Left kidney (tissue), 8 donors: ENCODE measurements at places on chromosomes 7 and 10. TPM values are rescaled to one million over a fixed set of nuclear protein-coding genes. Genes with fewer than 3 reads are reported as not detected.

BICC1 gene
- polyA plus RNA-seq: 98.1 TPM

EPDR1 gene
- polyA plus RNA-seq: 20.2 TPM

PILRA gene
- polyA plus RNA-seq: 12.6 TPM

ADIRF gene
- 8.9 TPM for polyA plus RNA-seq

CRHR2 gene
- 0.07 TPM for polyA plus RNA-seq

HTR5A gene
- not detected for polyA plus RNA-seq

DNA sequence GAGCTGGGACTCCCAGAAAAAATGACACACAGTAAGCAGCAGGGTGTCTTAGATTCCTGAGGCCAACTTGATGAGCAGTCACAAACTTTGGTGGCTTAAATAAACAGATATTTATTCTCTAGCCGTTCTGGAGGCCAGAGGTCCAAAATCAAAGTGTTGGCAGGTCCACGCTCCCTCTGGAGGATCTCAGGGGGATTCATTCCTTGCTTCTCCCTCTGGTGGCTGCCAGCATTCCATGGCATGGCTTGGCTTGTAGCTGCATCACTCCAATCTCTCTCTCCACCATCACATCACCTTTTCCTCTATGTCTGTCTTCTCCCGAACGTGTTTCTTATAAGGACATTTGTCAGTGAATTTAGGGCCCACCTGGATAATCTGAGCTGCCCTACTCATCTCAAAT, 98.4 kb downstream of the OSBPL3 start:
- no peak for DNase-seq

GRCh38 chr10:18486438-18486837, 164.9 kb downstream of the NSUN6 start:
- DNase-seq: no peak

DNA sequence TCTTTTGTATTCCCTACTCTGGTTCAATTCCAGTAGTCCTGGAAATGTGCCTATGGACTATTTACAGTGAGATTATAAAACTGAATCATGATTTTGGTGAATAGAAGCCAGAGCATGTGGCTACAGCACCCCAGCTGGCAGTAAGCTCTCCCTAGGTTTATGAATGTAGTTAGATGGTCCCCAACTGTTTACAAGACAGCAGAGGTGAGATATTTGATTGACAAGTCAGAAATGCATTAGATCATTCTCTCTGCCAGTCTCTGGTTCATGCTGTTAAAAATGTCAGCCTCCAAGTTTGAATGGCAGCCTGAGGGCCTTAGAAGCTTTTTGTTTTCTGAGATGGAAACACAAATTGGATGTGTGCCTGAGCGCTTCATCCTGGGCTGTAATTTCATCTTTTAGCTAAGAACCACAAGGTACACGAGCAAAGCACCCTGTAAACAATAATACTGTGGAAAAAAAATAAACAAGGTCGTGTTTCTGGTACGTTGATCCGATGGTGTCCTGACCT, 85.0 kb downstream of the BTRC start:
- no peak for DNase-seq

DNA sequence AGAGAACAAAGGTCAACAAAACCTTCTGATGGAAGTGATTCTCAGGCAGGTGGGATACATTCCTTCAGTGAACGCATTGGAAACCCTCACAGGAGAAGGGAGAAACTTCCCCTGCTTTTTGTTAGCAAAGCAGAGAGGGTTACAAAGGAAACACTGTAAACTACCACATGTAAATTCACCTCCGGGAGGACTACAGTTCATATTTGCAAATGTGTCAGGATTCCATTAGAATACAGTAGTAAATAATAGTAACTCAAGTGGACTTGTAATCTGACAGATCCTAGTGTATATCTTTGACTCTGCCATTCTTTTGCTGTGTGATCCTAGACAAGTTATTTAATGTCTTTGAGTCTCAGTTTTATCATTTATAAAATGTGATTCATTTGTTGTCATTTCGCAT, 504.3 kb upstream of the NRP1 start:
- DNase-seq: no peak

GRCh38 chr10:100683545-100684300, 61.7 kb upstream of the PAX2 start:
- no peak for DNase-seq

GRCh38 chr7:69738396-69738951, 140.2 kb downstream of the AUTS2 start:
- DNase-seq: peak; percentile 36

DNA sequence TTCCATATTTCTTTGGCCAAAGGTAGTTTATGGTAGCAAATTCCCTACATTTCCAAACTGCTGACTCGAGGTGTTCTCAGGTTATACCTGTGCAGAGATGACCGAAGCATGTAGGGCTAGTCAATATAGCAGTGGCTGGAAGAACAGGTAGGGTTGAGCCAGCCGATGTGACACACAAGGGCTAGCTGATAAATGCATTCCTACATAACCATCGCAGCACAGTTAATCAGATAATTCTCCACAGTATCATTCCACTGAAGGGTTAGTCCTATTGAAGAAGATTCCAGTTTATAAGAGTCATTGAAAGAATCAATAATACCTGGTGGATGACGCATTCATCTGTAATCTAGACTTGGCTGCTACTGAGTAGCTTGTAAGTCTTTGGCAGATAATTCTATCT, 220.0 kb downstream of the KIF20B start:
- no peak for DNase-seq

DNA sequence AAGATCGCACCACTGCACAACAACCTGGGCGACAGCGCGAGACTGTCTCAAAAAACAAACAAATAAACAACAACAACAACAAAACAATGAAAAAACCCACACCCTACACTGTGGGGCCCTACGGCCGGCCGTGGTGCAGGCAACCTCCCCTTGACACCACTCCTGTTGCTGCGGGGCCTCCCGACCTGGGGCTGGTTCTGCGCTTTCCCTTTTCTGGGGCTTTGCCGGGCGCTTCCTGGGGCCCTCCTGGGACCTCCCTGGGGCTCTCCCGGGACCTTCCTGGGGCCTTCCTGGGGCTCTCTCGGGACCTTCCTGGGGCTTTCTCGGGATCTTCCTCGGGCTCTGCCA, 46.6 kb downstream of the INSIG1 start:
- no peak for DNase-seq

- DNase-seq: no peak
Observed at GRCh38 chr7:5697754-5698424, 83.6 kb downstream of the RNF216 start.

GRCh38 chr7:23205909-23206767, 24.3 kb downstream of the NUP42 start:
- peak; percentile 54 for DNase-seq

DNA sequence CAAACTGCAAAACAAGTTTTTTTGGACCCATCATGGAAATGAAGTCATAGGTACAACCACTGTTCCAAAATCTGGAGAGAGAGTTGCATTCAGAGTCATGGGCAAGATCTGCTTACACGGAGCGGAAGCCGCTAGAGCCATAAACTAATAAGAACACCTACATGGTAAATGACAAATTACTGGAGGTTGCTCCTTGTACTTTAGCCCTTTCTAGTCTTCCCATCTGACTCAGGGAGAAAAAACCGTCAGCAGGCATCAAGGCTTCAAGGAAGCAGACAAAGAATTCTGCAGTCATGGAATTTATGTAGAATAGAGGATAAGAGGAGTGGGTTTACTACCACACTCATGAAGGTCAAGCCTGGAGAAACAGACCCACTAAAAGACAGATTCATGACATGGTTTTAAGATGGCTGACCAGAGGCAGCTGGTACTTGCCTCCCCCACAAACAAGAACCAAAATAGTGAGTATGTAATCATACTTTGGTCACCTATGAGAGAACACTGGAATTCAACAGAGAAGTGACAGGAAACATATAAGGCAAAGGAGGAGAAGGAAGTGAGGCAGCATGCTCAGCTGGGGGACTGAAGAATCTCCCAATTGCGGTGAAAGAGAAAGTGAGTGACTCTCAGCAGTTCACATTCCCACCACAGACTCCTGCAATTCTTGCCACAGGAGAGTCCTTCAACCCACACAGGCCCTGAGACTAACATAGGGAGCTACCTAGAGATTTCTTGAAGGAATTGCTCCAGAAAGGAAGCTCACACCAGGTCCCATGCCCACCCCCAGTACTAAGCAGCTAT, 42.4 kb upstream of the ASAH2 start:
- DNase-seq: no peak

- no peak for DNase-seq
Observed at GRCh38 chr7:36109013-36109627, 43.9 kb upstream of the EEPD1 start.

- no peak for DNase-seq
Observed at GRCh38 chr7:25126751-25127150, 1.7 kb upstream of the CYCS start.

DNA sequence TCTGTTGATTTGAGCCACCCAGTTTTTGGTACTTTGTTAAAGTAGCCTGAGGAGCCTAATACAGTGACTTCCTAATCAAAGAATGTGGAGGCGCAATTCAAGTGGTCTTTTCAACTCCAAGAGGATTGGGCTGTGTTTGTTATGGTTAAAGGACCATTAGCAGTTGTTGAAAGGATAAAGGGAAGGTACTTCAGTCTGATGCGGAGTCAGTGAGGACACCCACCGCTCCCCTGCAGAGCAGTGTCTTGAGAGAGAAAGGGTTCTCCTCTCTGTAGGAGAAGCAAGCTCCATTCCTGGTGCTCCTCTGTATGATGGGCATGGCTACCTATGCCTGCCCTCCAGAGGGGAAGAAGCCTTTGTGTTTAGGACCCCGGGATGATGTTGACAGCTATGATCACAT, 590.6 kb upstream of the C7orf33 start:
- DNase-seq: no peak

- no peak for DNase-seq
Observed at GRCh38 chr7:143885951-143886350, 16.0 kb downstream of the TCAF1 start.

DNA sequence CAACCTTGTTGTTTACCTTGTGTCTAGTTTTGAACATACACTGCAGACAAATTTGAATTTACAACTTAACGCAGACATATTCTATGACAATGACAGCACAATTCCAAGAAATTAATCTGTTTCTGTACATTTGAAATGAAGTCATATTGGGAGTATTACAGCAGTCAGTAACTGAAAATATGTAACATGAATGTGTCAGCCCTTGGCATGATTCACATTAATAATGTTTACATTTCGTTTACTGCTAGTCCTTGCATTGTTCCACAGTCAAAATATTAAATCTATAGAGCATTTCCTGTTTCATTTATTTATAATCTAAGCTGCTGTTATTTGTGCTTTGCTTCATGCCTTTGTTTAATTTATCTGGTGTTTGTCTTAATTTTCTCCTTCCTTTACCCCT, 80.4 kb downstream of the NOC3L start:
- no peak for DNase-seq

- no peak for DNase-seq
Observed at GRCh38 chr7:92647011-92647625, 56.9 kb upstream of the FAM133B start.

DNA sequence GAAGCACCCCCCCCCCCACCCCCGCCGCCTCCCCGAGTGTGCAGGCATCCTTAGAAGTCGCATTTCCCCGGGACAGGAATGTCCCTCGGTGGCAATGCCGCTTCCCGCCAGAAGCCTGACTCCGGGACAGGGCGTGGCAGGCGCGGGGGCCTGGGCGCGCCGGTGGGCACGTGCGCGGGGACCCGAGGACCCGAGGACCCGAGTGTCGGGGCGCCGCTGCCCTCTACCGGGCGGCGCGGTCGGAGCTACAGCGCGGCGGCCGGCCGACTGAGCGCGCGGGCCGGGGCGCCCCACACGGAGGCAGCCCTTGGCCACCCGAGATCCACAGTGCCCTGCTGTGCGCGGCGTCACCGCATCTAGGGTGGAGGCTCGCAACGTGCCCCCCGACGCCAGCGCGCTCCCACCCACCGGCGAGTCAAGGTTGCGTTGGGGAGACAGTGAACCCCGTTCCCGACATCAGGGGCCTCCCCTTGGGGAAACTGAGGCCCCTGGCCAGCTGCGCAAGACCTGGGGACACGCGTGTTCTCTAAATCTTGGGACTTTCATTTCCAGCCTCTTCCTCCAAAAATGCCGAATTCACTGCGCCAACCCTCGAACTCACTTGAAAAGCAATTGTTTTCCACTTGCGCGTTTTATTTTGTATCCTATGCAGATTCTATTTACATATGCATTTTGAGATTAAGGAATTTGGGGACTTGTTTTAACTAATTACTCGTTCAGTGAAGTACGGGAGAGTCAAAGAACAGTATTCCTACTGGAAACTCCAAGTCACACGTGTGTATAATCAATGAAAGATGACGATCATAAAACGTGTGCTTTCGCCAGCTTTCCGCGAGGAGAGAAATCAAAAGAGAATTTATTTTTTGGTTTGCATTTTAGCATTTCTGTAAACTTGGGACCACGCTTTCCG, 3.1 kb upstream of the CUX1 start:
- DNase-seq: no peak

GRCh38 chr7:47763063-47763974, 181.4 kb upstream of the TNS3 start:
- DNase-seq: no peak

- DNase-seq: no peak
Observed at GRCh38 chr10:111085690-111086353, 9.0 kb downstream of the ADRA2A start.

DNA sequence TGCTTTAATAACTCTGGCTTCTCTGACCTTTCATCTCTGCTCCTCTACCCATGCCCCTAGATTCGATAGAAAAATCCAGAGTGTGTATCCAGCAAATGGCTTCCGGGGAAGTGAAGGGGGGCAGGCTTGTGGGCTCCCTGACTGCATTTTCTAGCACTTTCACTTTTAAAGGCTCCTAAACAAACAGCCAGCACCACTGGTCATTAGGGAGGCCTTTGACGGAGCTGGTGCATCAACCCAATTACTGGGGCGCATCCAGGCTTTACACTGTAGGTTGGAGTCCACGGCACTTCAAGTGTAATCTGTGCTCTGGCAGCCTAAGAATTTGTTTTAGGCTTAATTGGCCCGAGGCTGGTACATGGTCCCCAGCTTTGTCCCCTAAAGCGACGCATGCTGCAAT, 291.9 kb downstream of the GFRA1 start:
- peak; percentile 40 for DNase-seq

DNA sequence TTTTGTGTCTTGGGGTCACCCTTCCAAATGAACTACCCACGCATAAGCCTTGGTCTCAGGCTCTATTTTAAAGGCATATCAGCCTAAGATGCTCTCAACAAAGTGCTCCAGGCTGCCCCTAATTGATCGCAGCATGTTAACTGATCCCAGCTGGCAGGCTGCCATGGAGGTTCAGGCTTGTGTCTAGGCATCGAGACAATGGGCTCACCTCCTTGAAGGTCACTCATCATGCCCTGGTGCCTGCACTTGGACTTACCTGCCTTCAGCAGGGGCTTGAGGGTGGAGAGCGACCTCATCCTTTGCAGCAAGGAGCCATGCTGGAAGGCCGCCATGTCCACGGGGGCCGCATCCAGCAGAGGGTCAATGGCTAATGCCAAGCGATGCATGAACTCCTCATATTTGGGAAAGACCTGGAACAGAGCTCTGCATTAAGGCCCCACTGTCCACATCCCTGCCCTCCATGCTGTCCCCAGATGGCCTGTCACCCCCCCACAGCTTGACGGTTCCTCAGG, 17.8 kb downstream of the PYROXD2 start:
- no peak for DNase-seq

GRCh38 chr10:5944389-5945189, 32.8 kb downstream of the IL15RA start:
- peak; percentile 83 for DNase-seq
